ENCODE measurements at places on chromosomes 11 and 22. TPM values are rescaled to one million over a fixed set of nuclear protein-coding genes. Genes with fewer than 3 reads are reported as not detected.

Gene SLC22A12
- not detected for total RNA-seq

Gene TMEM9B
- total RNA-seq: 34.2 TPM

Gene OR2AG1
- not detected for total RNA-seq

Gene XKR3
- total RNA-seq: not detected

Gene RAB38
- total RNA-seq: 0.82 TPM

Gene SMDT1
- 134 TPM for total RNA-seq

Gene SPON1
- total RNA-seq: 15.5 TPM

Gene PKDREJ
- not detected for total RNA-seq

Gene PCF11
- 87.0 TPM for total RNA-seq

Gene LARGE2
- 0.51 TPM for total RNA-seq

Gene TRAPPC4
- total RNA-seq: 54.4 TPM

Gene LUZP2
- not detected for total RNA-seq

Gene FXYD6
- total RNA-seq: not detected
